ENCODE measurements at places on chromosomes 6 and 20.

- no peak for DNase-seq
Measured at GRCh38 chr6:127073222-127073621, 45.2 kb upstream of the RSPO3 start.

DNA sequence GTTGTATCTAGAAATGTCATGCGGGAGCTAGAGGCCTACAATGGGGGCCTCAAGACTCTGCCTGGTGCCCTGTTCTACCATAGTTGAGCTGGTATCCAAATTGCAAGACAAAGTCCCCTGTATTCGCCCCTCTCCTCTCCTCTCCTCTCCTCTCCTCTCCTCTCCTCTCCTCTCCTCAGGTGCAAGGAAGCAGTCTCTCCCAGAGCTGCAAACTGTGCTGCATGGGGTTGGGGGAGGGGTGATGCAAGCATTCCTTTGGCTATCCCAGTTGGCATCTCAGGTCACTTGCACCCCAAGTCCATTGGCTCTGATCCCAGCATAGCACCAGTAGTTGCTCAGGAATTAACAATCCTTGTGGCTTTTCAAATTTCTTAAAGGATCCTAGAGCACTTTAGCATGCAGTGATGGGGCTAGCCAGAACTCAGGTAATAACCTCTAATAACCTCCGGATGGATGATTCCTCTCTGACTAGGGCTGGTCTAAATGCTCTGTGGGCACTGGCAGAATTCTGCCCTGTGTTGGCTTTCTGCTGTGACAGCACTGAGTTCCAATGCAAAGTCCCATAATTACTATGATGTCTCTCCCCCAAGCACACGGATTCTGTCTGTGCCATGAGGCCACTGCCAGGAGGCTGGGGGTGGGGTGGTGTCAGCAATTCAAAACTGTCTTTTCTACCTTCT lies 35.3 kb downstream of the TAF11 start:
- DNase-seq = no peak

DNA sequence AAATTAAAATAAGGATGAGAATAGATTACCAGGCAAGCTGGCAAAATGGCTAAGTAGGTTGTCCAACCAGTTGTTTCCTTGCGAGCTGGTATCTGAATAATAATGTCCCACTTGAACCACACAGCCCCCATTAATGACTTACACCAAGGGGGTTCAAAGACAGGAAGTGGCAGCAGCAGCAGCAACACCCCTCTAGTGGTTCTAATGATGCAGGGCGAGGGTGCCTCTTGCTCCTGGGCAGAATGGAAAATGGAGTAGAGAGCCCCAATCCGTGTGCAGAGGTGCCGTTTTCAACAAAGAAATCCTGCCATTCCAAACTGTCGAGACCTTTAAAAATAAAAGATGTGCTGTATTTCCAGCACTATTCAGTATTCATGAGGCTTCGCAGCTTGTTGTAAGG lies 218.1 kb downstream of the TSHZ2 start:
- DNase-seq = no peak

- no peak for DNase-seq
Measured at GRCh38 chr20:2698186-2698817, 5.7 kb downstream of the EBF4 start.

- no peak for DNase-seq
Measured at GRCh38 chr6:17015144-17015543, 86.7 kb upstream of the STMND1 start.

DNA sequence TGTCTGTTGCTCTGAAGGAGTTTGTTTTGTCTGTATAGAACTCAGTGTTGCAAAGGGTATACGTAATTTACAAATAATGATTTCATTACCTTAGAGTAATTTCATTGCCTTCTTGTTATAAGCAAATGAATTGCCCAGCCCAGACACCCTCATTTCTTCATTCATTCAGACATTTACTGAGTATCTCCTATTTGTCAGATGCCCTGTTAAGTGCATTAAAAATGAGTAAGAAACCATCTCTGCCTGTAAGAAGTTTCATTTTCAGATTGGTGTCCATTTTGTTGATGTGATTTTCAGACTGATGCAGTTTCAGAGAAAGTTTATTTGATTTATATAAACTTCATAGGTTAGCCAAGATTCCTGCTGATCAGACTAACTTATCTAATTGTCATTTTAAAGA lies 429.3 kb downstream of the PHF3 start:
- DNase-seq = no peak

DNA sequence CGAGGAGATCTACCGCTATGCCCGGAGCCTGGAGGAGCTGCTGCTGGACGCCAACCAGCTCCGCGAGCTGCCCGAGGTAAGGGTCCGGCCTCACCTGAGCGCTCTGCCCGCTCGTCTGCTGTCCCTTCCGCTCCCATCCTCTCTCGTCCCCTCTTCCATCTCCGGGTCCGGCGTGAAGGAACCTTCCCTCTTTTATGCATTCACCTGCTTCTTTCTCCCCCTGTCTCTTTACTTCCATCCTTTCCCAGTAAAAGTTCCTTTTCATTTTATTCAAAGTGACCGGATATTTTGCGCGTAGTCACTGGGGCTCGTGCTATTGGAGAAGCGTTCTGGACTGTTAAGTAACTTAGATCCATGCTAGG lies 516 bp downstream of the LRRC1 start:
- no peak for DNase-seq

DNA sequence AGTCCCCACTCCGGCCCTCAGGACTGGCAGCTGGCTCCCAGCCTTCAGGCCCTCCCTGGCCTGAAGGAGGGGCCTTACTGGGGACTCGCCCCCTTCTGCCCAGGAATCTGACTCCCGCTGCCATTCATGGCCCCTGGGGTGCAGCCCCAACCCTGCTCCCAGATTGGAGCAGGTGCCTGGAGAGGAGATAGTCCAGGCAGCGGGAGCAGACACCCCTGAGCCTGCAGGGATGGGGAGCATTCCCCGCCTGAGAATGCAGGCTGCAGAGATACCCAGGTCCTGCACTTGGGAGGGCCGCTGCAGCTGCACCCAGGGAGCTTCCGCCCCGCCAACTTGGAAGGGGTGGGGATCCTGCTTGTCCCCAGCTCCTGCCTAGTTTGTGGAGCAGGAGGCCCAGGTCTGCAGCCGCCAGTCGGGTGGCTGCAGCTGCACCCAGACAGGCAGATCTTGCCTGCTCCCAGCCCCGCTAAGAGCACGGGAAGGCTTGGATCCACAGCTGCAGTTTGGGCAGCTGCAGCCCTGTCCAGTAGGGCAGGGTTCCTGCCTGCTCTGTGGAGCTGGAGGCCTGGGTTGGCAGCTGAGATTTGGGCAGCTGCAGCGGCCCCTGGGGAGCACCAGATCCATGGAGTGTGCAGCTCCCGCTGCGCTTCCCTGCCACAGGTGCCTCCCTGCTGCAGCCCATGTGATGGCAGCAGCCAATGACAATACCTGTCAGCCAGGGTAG lies 5.2 kb downstream of the GTSF1L start:
- DNase-seq = no peak

DNA sequence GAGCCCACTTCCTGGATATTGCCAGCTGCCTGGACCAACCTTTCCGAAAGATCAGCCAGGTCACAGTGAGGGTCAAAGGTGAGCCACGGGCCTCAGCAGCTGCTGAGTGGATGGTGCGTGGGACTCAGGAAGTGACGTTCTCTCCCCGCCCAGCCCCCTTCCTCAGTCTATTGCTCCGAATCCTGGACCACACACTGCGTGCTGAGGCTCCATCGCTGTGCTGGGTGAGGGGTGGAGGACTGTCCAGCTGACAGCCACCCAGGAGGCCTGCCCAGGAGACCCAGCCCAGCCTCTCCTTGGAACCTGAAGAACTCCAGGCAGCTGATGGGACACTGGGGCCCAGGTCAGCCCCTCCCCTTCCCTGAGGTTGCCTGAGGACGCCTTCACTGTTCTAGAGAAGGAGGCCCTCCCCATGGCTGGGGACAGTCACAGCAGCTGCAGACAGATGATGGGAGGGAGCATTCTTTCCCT lies 94.4 kb upstream of the CD93 start:
- DNase-seq = no peak

DNA sequence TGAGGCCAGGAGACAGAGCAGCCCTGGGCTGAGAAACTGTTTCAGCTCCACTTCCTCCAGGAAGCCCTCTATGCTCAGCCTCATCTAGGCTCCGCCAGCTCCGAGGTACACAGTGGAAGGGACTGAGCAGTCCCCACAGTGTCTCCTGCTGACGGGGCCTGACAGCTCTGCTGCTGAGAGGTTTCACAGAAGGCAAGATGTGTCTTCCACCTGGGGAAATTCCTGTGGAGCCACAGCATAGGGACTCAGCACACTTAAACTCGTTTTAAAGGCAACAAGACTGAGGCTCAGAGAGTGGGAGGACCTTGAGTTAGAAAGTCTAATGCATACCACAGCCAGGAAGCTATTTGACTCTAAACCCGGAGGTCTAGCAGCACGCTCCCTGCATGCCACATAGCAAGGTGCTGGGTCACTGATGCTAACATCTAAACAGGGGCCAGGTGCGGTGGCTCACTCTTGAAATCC lies 6.8 kb downstream of the ADA start:
- DNase-seq = no peak

- no peak for DNase-seq
Measured at GRCh38 chr20:47066484-47067270, 172.0 kb downstream of the EYA2 start.

DNA sequence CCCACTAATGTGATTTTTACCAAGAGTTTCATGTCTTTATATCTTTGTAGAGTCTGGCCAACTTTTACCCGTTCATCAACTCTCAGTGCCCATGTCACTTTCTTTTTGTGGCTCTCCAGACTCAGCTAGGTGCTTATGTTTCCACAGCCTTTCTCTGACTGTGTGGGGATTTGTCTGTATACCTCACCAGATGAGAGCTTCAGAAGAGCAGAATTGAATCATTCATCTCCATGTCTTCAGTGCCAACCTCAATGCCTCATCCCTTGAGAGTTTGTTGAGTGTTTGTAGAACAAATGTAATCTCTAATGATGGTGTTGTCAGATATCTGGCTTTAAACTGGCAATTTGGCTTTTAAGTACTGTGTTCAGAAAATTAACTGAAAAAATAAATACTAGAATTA lies 16.8 kb upstream of the CCN2 start:
- no peak for DNase-seq

DNA sequence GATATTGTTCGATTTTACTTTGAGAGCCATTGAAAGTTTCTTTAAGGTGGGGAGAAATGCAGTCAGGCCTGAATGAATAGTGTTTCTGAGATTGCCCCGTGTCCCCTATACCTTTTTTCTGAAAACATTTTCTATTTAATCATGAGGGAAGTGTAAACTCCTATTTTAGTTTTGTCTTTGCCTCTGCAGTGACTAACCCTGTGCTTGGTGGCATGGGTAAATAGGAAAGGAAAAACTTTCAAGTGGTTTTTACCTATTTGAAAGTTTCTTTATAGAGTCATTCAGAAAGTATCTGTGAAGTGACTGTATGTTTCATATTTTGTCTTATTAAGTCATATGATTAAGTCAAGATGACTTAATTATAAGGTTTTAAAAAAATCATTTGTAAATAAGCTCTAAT lies 14.5 kb downstream of the SNRNP48 start:
- DNase-seq = no peak

- DNase-seq = no peak
Measured at GRCh38 chr20:51480507-51481270, 61.8 kb downstream of the NFATC2 start.

DNA sequence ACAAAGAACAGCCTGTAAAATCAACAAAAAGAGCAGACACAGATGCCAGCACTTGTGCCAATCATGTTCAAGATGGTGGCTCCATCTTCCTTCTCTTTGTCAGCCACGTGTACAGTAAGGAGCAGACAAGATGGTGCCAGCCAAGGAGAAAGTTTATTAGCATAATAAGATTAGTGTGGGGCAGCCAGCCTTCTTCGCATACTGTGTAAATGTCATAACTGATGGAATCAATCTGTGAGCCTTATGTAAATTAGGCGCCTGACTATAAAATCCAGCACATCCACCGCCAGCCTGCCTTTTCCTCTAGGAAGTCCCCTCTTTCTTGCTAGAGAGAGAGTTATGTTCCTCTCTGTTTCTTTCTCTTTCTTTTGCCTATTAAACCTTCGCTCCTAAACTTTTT lies 99.7 kb upstream of the RALGAPA2 start:
- DNase-seq = no peak

DNA sequence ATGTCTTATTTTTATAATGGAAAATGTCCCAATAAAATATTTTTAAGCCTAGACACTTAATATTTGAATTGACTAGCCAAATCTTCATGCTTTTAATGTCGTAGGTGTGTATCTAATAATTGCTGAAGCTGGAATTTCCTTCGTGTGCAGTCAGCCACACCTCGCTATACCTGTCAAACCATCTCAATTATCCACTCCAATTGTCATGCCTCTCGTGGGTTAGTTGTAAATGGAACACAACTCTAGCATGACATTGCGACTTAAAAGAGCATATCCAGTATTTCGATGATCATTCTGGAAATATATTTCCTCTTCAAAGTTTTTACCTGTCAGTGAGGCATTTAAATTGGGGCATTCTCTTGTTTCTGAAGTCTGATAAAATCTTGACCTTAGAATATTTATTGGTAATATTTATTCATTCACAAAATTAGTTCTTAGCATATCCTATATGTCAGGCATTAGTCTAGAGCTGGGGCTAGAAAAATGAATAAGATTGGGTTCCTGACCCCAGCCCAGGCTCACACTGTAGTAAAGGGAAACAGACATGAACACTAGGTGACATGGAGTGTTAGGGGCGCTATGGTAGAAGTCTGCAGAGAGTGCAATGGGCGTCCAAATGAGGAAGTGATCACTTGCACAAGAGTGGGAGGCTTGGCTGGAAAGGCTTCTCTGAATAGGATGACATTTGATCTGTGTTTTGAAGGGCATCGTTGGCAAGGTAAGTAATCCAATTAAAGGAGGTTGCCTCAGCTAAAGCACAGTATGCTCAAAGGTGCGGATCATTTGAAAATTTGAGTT lies 11.0 kb upstream of the CFAP206 start:
- DNase-seq = no peak

DNA sequence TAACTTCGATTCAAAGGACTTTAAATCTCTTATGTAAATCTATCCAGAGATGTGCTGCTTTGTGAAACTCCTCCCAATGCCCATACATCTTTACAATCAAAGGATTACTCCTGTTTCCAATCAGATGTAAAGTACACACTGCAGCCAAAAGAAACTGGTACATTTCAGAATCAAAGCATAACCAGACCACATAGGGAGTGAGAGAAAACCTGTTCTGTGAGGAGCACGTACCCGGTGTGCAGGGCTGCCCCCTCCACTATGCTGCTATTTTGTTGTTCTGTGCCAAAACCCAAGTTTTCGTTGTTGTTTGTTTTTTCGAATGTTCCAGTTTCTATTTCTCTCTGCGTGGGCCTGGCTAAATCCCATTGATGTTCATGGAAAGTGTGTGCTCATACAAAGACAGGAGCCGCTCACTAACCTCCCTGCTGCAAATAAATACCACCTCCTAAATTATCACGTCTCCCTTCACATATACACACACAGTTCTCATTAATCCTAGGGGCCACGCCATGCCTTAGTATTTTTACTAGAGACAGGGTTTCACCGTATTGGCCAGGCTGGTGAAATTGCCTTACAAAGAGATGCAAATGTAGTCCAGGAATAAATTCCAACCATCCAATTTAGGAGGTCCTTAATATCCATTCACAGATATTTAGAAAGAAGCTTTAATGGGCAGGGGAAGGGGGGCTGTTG lies 52.9 kb downstream of the ATP9A start:
- DNase-seq = no peak

- DNase-seq = no peak
Measured at GRCh38 chr6:30599625-30600324, 17.3 kb downstream of the PPP1R10 start.
